Osteocyte (in vitro differentiated cells): ENCODE measurements at places on chromosomes 11 and 22.

GRCh38 chr11:110392056-110392455 is 37.7 kb upstream of the FDX1 start:
- no peak for DNase-seq

DNA sequence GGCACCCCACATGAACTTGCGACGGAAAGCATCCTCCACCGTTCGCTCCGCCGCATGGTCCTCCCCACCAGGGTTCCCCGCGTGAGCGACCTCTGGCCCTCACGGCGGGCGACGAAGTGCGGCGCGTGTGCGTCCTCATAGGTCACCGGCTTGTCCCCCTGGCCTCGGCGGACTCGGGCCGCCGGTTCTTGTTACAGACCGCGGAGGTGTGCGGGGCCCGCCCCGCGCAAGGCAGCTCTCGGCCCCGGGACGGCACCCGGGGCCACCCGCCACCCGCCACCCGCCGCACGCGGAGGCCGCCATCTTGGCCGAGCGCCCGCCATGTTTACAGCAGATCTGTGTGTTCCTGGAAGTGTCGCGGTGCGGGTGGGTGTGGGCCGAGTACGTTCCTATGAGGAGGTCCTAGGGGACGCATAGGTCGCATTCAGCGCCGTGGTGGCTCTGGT is 3.5 kb upstream of the IFITM2 start:
- no peak for DNase-seq

GRCh38 chr11:45964911-45965389 is 42.5 kb downstream of the LARGE2 start:
- no peak for DNase-seq

DNA sequence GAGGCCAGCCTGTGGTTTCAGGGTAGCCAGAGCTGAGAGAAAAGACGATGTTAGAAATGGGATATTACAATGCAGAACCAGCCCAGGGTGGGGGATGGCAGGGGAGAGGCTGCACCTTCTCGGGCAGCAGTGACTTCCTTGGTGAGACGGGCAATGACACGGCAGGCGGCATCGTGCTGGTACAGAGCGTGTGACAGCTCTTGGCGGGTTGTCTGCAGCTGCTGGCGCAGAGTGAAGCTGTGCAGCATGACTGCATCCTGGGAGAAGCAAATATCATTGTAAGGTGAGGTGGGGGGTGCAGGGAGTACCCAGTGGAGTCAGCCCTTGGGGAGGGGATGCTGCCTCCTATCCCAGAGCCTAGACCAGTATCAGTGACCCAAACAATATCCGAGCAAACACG is 3.8 kb downstream of the PRPF19 start:
- no peak for DNase-seq

DNA sequence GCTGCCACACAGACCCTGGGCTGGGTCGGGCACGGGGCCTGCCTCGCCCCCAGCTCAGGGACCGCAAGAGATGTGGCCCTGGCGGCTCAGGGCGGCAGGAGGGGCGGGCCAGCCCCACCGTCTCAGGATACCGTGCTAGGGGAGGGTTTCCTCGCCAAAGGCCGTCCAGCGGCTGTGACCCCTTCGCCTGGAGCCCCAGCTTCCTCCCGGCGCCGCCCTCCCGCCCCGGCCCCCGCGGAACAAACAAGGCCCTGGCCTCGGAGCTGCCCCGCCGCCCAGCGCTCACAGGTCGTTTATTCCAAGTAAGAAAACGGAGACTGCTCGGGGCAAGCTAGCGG is 543 bp upstream of the AP2A2 start:
- no peak for DNase-seq

- DNase-seq, result no peak
Observed at GRCh38 chr11:77758331-77758730, 62.2 kb downstream of the RSF1 start.
